Activated naive CD8-positive, alpha-beta T cell treated with anti-CD3 and anti-CD28 coated beads for 36 hours (primary cell): ENCODE measurements at places on chromosomes 6 and 20. TPM values are rescaled to one million over a fixed set of nuclear protein-coding genes. Genes with fewer than 3 reads are reported as not detected.

GRCh38 chr6:63530182-63530581 lies 42.1 kb upstream of the LOC128125822 start:
- no peak for DNase-seq

DNA sequence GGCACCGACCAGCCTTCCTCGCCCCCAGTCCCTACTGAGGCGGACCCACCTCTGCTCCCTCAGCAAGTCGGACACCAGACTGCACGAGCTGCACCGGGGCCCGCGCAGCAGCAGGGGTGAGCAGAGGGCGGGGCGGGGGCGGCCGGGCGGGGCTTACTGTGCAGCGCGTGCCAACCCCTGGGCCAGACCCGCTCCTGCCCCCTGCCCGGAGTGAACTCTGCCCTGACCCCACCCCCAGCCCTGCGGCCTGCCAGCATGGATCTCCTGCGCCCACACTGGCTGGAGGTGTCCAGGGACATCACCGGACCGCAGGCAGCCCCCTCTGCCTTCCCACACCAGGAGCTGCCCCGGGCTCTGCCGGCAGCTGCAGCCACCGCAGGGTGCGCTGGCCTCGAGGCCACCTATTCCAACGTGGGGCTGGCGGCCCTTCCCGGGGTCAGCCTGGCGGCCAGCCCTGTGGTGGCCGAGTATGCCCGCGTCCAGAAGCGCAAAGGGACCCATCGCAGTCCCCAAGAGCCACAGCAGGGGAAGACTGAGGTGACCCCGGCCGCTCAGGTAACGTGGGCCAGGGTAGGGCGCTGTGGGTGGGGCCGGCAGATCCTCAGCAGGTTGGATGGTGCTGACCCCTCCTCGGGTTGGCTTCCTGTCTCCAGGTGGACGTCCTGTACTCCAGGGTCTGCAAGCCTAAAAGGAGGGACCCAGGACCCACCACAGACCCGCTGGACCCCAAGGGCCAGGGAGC lies 1.5 kb upstream of the SLC2A4RG start:
- peak; percentile 35 for DNase-seq

DNA sequence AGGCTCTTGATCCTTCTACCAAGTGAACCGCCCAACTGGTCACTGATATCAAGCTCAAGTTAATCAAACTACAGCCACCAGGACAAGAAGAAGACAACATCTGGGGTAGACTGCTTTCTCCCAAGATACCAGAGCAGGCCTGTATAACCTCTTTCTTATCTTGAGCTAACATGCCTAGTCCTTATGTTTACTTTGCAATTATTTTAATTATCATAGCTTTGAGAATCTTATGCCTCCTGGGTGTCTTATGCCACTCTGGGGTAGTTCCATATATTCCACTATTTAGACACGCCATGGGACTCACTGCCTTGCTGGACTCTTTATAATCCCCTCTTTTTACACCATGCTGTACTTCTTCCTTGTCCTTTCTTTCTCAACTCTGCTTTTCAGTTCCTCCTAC lies 41.5 kb upstream of the ECI2 start:
- DNase-seq, result no peak

SLC22A3 gene
- total RNA-seq, result not detected

- peak; percentile 53 for DNase-seq
These were observed 146.9 kb downstream of the PHACTR3 start for GRCh38 chr20:59751075-59751711.

- no peak for DNase-seq
These were observed 24.8 kb downstream of the PRIM2 start for GRCh38 chr6:57342148-57342669.

- DNase-seq, result no peak
These were observed 47.2 kb downstream of the FIG4 start for GRCh38 chr6:109738255-109738654.

GRCh38 chr6:161214722-161215121 lies 59.1 kb downstream of the AGPAT4 start:
- no peak for DNase-seq

- no peak for DNase-seq
These were observed 10.2 kb downstream of the VSX1 start for GRCh38 chr20:25071734-25072133.

DNA sequence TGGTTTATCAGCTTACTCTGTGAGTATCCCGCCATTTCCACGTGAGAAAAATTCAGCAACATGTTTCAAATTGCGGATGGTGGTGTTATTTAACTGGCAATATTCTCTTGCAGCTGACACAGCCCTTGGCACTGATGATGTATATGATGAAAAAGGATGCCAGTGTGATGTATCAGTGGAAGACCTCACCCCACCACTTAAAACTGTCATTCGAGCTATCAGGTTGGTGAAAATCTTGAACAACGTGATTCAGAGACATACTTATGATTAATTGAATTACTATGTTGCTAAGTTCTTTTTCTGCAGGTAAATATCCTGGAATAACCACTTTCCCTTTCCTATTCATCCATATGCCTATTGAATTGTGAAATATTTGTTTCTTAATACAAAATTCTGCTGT lies 55.7 kb downstream of the KHDC1L start:
- DNase-seq, result no peak

UBD gene
- total RNA-seq, result 2.3 TPM

DNA sequence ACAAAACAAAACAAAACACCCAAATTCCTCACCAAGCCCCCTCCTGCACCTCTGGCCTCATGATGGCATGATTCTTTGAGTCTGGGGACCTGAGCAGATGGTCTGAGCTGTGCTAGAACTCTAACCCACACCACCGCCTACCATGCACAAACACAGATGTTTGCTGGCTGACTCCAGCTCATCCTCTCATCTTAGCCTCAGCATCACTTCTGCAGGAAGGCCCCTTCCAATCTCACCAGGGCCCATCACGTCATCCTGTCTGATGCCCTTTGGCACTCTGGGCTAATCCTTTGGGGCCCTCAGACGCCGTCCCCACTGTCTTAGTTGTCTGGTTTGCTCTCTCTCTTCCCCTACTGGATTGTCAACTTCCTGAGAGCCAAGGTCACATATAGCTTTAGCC lies 85.8 kb downstream of the PHACTR3 start:
- DNase-seq, result no peak

GRCh38 chr6:34349211-34349610 lies 43.3 kb downstream of the NUDT3 start:
- no peak for DNase-seq

C20orf202 gene
- not detected for total RNA-seq

- DNase-seq, result no peak
These were observed 67.7 kb downstream of the PHACTR2 start for GRCh38 chr6:143745166-143746133.

GHRH gene
- total RNA-seq, result not detected

- DNase-seq, result no peak
These were observed 401.2 kb upstream of the BTBD3 start for GRCh38 chr20:11516448-11516847.

- no peak for DNase-seq
These were observed 71.9 kb upstream of the SLC22A16 start for GRCh38 chr6:110548110-110548847.

- no peak for DNase-seq
These were observed 32.9 kb downstream of the PREX1 start for GRCh38 chr20:48794816-48795457.

DNA sequence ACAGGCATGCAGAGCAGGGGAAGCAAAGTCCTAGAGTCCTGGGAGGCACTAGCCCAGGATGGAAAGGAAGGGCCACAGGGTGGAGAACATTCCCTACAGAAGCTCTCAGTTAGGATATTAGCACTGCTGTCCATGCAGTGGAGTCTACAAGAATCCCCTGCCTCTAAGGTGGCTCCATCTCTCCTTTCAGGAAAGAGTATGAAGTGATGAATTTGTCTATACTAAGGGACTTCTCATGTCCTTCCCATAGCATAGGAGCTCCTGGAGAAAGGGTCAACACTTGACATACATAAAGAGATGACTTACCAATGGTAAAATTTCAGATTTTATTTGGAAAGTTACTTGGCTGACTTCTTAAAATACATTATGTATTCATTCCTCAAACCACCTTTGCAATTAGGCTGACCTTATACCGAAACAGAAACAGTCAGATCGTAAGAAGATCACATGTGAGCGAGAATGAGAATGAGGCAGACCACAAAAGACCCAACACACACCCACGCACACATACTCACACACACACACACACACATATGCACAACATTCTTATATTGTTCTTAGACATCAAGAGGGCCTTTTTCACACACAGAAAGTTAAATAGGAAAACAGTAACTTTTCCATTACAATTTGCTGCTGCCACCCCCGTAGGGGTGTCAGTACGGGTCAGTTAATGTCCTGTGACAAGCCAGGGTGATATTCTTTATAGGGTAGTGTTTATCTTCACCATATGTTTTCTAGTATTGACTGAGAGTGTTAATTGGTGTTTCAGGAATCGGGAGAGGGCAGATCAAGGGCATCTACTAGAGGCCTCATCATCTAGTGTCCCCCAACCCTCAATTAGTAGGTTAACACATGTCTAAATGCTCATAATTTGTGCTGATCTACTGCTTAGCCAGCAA lies 159.4 kb downstream of the FAXC start:
- DNase-seq, result peak; percentile 3

DNA sequence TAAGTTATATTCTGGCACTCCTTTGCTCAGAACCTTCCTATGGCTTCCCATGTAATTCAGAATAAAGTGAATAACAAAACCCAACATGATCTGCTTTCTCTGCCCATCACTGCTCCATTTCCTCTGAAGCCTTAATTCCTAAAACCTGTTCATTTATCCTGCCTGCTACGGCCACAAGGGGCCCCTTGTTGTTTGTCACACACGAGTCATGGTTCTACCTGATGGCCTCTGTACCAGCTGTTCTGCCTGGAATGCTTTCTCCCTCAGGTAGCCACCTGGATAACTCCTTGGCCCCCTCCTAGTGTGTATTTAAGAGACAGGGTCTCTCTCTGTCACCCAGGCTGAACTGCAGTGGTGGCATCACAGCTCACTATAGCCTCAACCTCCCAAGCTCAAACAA lies 26.8 kb downstream of the ERGIC3 start:
- DNase-seq, result no peak

C6orf89 gene
- 32.1 TPM for total RNA-seq

- no peak for DNase-seq
These were observed 13.6 kb downstream of the COL9A1 start for GRCh38 chr6:70289299-70289698.

- DNase-seq, result no peak
These were observed 152.4 kb downstream of the BMP2 start for GRCh38 chr20:6919792-6920468.

- DNase-seq, result no peak
These were observed 475.2 kb upstream of the EPHA7 start for GRCh38 chr6:93894521-93894920.

GRCh38 chr6:33851959-33852358 lies 48.2 kb upstream of the MLN start:
- DNase-seq, result no peak

DNAAF9 gene
- 1.1 TPM for total RNA-seq
